Hematopoietic multipotent progenitor cell (in vitro differentiated cells): ENCODE measurements at places on chromosomes 7 and 10. TPM values are rescaled to one million over a fixed set of nuclear protein-coding genes. Genes with fewer than 3 reads are reported as not detected.

The CCL24 gene
- total RNA-seq, result not detected

The CRPPA gene
- total RNA-seq, result 2.7 TPM

The WDR86 gene
- total RNA-seq, result 1.1 TPM

The HKDC1 gene
- not detected for total RNA-seq

GRCh38 chr7:99267481-99267840 is 5.2 kb upstream of the MYH16 start:
- DNase-seq, result no peak

- no peak for DNase-seq
Measured at GRCh38 chr7:4226524-4226882, 455.6 kb upstream of the FOXK1 start.

- DNase-seq, result peak; percentile 85
Measured at GRCh38 chr10:96306516-96306915, 2.3 kb downstream of the DNTT start.

DNA sequence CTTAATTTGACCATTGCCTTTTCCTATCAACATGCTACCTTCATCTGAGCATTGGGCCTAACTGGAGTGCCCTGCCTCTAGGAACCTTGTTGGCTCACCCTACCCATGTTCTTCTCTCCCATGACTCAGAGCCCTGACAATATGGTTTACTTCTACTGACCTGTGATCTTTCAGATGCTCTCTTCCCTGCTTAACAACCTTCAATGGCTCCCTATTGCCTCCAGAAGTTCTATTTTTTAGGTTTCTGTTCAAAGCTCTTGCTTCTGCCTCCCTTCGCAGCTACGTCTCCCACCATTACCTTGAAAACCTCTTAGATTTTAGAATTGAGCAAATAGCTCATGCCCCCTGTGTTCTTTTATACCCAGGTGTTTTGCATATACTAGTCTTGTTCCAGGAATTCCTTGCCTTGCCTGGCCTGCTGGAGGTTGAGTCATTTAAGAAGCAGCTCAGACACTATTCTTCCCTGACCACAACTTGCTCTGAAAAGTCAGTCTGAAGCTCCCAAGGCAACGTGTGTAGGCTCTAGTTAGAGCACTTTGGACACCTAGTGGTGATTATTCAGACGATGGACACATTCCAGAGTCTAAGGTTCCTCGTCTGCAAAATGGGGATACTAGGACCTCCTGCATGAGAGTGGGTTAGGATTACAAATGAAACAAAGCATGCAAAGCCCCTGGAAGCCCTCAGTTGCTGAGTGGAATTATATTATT is 64.4 kb upstream of the EMX2 start:
- DNase-seq, result no peak

DNA sequence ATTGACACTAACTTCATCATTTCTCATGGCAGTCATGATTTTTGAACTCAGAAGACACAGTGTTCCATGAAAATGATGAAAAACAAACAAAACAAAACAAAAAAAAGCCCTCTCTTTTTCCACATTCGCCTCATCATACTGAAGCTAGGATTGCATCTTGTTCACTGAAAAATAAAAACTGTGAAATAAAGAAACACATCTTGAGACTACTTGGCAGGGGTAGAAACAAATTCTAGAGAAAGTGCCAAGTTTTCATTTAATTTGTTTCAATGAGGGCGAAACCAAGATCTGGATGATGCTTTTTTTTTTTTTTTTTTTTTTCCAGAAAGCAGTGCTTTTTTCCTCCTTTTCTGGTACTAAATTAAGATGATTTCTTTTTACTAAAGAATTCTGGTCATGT is 350.4 kb upstream of the ETV1 start:
- no peak for DNase-seq

- no peak for DNase-seq
Measured at GRCh38 chr7:867001-867405, 9.4 kb upstream of the GET4 start.

DNA sequence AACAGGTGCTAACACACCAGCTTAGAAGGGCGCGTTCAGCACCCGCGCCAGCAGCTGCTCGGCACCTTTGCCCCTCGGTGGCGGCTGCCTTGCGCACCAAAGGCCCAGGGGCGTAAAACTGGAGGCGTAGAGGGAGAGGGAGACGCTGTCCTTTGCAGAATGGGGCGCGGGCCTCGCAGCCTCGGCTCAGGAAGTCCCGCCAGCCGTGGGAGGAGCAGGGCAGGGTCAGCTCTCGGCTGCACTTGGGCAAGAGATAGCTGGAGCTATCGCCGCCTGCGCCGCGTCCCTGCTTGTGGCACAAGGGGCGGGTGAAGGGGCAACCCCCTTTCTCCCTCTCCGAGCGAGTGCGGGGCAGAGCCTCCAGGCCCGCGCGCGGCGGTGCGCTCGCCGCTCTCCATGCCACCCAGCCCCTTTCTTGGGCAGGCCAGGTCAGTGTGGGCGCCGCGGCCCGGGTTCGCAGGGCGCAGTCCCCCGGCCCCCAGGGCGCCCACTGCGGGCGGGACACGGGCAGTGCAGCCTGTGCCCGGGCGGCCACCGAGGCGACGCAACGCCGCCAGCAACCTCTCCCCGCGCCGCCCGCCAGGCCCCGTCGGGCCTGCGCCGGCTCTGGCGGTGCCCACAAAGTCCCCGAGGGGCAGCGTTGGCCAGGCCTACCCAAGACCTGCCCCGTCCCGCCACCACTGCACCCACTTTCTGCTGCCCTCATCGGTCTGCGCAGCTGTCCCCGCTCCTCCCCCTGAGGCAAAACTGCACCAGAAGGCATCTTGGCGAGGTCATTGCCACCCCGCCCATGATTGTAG is 4.1 kb downstream of the NEUROD6 start:
- DNase-seq, result no peak

- no peak for DNase-seq
Measured at GRCh38 chr7:140056431-140057142, 6.2 kb downstream of the PARP12 start.

- DNase-seq, result no peak
Measured at GRCh38 chr10:62514079-62514693, 140.0 kb downstream of the ZNF365 start.

GRCh38 chr7:137818036-137818435 is 28.7 kb downstream of the DGKI start:
- DNase-seq, result no peak

GRCh38 chr10:113782986-113783704 is 31.7 kb downstream of the PLEKHS1 start:
- DNase-seq, result no peak

- no peak for DNase-seq
Measured at GRCh38 chr7:100160067-100160466, 1.5 kb upstream of the TRAPPC14 start.

- DNase-seq, result peak; percentile 45
Measured at GRCh38 chr7:48390388-48391327, 219.4 kb downstream of the ABCA13 start.

GRCh38 chr10:36188080-36188453 is 546.0 kb upstream of the FZD8 start:
- no peak for DNase-seq
